ENCODE measurements at places on chromosomes 6 and 20.

DNA sequence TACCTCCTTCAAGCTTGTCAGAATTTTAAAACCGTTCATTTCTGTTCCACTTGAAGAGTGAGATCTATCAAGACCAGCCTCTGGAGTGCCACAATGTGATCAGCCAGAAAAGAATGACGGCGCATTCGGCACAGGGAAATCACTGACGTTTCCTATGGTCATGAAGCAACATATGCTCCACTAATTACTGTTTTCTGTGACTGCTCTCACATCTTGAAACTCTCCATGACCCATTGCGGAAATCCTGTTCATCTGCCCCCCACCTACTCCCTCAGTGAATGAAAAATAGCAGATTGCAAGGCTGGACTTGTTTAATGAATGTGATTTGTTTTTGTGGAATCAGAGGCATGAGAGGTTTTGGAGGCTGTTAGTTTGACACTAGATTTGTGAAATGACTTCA, 53.2 kb downstream of the SAMD5 start:
- no peak for DNase-seq

DNA sequence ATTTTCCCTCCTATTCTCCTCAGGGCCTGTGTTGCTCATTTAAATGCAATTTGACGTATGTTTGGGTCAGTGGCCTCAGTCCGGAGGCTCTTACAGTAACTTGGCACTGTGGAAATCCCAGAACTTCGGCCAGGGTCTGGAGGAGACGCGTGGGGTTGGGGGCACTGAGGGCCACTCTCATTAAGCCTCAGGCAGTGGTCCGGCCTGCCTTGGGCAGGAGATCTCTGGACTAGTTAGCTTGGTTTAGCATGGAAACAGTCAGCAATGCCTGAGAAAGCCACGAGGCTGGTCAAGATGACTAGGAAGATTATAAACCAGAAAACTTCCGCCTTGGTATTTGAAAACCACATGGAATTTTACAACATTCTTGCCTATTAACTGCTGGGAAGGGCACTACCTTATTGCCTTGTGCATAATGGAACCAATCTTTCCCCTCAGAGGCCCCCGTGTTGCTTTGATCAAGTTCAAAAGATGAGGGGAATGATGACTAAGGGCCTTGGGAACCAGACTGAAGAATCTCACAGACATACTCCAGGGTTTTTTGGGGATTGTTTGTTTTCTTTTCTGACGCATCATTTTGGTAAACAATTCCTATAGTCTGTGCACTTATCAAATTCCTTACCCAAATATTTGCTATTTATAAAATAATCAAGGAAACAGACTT, 206.0 kb upstream of the PREP start:
- DNase-seq = peak; percentile 83

- no peak for DNase-seq
Observed at GRCh38 chr6:3571836-3572235, 115.0 kb upstream of the SLC22A23 start.

DNA sequence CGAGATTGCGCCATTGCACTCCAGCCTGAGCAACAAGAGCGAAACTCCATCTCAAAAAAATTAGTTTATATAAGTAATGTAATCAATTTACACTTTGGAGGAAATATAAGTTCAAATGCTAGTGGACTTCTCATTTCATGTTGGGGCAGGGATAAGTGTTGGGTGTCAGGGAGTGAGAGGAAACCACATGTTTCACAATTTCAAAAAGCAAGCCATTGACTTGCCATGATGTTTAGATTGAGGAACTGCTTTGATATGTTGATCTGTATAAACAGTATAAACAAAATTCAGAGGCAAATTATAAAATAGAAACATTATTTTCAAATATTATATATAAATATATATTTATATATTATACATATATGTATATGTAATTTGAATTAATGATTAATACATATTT, 42.7 kb downstream of the FILIP1 start:
- DNase-seq = no peak
